Hematopoietic multipotent progenitor cell treated with erythropoietin and hydrocortisone succinate and interleukin-3 and kit ligand, for 15 days (in vitro differentiated cells): ENCODE measurements at places on chromosomes 7 and 10.

GRCh38 chr10:113310347-113310746 is 242.5 kb upstream of the HABP2 start:
- DNase-seq, result no peak

DNA sequence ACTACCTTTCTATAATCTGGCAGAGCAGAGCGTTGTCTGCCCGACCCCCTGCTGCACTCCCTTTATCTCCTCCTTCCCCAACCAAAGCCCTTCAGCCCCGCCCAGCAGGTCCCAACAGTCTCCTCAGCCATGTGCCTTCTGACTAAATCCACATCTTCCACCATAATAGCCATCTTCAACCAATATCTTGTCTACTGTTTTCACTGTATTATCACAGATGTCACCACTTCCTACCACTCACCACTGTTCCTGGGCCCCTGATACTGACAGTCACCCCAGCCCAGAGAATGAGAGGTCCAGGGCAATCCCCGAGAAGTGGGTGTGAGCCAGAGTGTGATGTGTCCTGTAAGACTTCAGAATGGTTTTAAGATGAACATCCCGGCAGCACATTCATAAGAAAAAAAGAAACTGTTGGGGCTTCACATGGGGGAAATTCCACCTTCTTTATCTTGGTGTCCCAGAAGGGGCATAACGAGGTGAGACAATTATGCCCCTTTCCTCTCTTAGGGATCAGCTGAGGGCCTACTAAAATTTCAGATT is 25.3 kb downstream of the CCDC6 start:
- DNase-seq, result peak; percentile 68

- no peak for DNase-seq
These were observed 38.5 kb downstream of the POR start for GRCh38 chr7:75953431-75953830.

GRCh38 chr7:66837007-66837406 is 84.0 kb upstream of the TMEM248 start:
- peak; percentile 68 for DNase-seq

DNA sequence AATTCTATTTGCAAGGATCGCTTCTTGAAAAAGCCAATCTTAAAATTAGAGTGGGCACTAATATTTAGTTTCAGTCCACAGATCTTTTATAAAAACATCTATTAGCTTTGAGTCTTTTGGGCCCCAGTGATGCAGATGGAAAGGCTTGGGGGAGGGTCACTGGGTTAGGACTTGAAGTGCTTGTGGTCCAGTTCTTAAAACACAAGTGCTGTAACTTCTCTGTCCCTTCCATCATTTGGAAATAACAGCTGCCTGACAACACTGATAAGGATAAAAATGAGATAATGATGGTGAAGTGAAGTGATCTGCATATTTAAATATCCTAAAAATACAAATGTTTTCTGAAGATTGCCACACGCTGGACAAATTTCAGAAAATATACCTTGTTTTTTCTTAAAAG is 37.1 kb upstream of the ZRANB1 start:
- no peak for DNase-seq

GRCh38 chr7:15481132-15481531 is 80.7 kb downstream of the AGMO start:
- DNase-seq, result no peak

- no peak for DNase-seq
These were observed 123.3 kb upstream of the CDK1 start for GRCh38 chr10:60654813-60655464.

DNA sequence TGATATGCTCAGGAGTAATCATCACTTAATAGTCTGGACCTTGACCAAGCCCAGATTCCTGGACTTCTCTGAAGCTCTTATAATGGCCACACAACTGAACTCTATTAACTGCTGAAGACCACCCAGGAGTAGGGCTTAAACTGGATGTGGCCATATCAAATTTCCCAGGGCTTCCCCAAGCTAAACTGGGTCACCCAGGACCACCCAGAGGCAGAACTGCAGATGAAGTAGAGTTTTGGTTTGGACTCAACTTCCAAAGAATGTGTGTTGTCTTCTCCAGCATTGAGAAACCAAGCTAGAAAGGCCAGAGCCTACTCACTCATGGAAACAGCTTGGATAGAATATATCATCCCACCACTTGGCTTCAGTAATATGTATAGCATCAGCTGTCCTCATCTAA is 358.2 kb upstream of the MEOX2 start:
- DNase-seq, result no peak

DNA sequence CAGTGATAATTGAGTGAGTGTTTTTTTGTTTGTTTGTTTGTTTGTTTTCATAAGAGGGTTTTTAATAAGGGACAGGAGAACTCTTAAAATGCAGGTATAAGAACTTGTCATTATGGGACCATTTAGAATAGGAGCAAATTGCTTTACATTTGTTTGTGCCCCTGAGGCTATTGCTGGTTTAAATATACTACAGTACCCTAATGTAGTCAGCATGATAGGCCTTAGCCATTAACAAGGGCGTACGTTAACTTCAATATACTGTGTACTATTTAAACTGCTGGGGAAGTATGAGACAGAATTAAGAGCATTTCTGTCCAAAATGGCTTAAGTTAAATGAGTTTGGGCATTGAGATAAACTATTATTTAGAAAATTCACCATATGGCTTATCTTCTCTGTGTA is 26.2 kb downstream of the PRKAR2B start:
- DNase-seq, result no peak

GRCh38 chr7:159227433-159227832 is 82.8 kb upstream of the VIPR2 start:
- no peak for DNase-seq

- DNase-seq, result no peak
These were observed 40.4 kb downstream of the AUTS2 start for GRCh38 chr7:69638674-69639073.
